ENCODE measurements at places on chromosomes 3 and 15. TPM values are rescaled to one million over a fixed set of nuclear protein-coding genes. Genes with fewer than 3 reads are reported as not detected.

Gene FBXO40
- total RNA-seq, result not detected

Gene SEMA5B
- total RNA-seq, result 5.9 TPM

Gene RAB7A
- total RNA-seq, result 130 TPM

Gene EPHA3
- total RNA-seq, result 0.17 TPM

Gene BCHE
- 1.1 TPM for total RNA-seq

Gene GRK7
- total RNA-seq, result not detected

Gene SEC61A1
- total RNA-seq, result 171 TPM

DNA sequence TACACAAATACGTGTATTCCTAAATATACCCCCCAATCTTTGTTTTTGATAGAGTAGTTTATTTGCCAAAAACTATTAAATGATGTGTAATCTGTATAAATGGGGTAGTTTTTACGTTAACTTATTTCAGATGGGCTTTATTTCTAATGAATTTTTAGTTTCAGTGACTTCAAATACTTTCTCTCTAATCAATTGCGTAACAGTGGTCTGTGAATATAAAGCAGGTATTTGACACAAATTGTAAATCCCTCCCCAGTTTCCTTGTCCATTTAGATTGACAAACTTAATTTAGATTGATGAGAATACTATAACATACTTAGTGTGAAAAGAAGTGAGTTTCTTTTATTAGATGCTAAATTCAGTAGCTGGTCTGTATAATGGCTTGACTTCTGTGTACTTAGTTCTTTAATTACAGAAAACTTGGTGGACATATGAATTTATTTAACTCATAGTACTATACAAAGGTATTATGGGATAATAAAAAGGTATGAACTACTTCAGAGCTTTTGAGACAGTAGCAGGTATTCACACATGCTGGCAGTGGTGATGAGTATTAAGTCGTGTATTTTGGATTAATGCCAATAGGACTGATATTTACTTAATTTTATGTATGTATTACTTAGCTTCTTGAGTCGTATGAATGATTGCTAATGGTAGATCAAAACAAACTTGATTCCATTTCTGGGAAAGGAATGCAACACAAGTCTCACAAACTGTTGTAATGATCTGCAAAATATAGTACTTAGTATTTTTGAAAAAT lies 81.6 kb downstream of the STT3B start:
- DNase-seq, result no peak
- no peaks in the 10 kb centered on the region for H3K27me3 ChIP-seq
- no peak overlapping the region for H3K4me3 ChIP-seq
- peaks cover 19% of the 10 kb centered on the region for H3K4me1 ChIP-seq
- peaks cover 18% of the 10 kb centered on the region for H3K36me3 ChIP-seq

GRCh38 chr15:60212536-60212935 lies 185.2 kb downstream of the ANXA2 start:
- H3K4me1 ChIP-seq, result no peaks in the 10 kb centered on the region
- no peak for DNase-seq
- H3K4me3 ChIP-seq, result no peak overlapping the region
- H3K36me3 ChIP-seq, result no peaks in the 10 kb centered on the region
- H3K27ac ChIP-seq, result no peak overlapping the region

GRCh38 chr3:160232014-160232413 lies 6.8 kb downstream of the C3orf80 start:
- H3K4me3 ChIP-seq, result no peak overlapping the region
- no peaks in the 10 kb centered on the region for H3K4me1 ChIP-seq
- peaks cover 30% of the 10 kb centered on the region for H3K27me3 ChIP-seq
- no peak overlapping the region for H3K27ac ChIP-seq
- DNase-seq, result no peak
- H3K36me3 ChIP-seq, result no peaks in the 10 kb centered on the region

DNA sequence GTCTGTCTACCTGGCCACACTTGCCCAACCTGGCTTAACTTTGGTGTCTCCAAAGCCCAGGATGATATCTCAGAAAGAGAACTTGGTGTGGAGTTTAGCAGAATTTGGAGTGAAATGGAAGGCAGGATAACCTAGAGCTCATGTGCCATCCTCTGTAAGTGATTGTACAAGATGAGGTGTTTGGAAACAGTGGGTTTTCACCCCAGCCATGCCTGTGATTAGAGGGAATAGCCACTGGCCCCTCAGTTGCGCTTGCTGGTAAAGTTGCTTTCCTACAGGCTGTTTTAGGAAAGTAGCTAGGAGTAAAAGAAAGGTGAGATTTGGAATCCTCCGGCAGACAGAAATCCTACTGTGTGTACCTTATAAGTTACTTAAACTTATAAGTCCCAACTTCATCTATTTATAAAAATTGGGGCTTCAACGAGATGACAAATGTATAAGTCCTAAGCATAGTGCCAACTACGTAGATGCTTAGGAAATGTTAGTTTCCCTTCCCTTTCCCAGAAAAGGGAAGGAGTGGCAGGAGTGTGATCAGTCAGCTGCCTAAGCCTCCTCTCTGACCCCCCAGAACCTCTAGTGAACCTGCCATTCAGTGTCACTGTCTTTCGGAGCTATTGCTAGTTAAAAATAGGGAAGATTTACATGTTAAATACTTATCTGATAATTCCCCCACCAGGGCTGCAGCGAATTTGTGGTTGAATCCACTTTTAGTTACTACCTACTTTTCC lies 13.4 kb upstream of the BMF start:
- no peak for DNase-seq
- H3K27me3 ChIP-seq, result no peaks in the 10 kb centered on the region
- no peak overlapping the region for H3K4me3 ChIP-seq
- peaks cover 8% of the 10 kb centered on the region for H3K4me1 ChIP-seq
- no peak overlapping the region for H3K27ac ChIP-seq

DNA sequence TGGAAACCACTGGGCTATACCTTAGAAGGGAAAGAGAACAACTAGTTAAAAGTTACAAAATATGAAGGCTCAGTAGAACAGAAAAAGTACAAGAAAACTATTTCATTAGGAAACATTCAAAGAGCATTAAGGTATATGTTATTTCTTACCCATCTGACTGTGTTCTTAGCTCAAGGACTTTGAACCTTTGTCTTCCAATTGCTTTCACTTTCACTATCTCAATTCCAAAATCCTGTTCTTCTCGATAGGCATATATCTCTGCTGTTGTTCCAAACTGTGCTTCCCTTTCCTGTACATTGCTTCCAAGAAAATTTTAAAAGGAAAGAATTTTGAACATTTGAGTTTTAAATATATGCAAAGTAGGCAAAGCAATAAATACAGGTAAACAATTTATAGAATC lies 6.9 kb downstream of the CRBN start:
- no peaks in the 10 kb centered on the region for H3K4me1 ChIP-seq
- H3K4me3 ChIP-seq, result no peak overlapping the region
- H3K27ac ChIP-seq, result no peak overlapping the region

DNA sequence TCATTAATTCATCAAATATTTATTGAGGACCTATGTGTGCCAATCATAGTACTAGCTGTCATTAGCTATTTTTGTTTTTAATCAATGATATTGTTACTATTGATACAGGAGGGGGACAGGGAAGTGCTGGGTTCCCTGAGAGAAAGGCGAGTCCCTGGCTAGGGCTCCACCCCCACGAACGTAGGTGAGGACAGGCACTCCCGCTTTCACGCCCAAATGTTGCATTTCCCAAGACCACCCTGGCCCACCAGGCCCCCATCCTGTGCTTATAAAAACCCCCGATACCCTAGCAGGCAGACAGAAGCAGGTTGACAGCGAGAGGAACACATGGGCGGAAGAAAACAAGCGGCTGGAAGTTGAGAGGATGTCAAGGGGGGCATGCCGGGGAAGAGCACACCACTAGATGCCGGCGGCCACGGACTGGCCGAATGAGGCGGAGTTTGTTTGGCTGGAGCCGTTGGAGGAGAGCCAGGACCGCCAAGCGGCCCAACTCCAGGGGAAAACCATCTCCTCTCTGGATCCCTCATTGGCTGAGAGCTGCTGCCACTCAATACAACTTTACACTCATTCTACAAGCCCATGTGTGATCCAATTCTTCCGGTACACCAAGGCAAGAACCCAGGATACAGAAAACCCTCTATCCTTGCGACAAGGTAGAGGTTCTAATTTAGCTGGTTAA lies 798.7 kb upstream of the SEMA6D start:
- no peaks in the 10 kb centered on the region for H3K27me3 ChIP-seq
- no peaks in the 10 kb centered on the region for H3K36me3 ChIP-seq
- H3K4me3 ChIP-seq, result no peak overlapping the region
- no peak for DNase-seq
- H3K27ac ChIP-seq, result no peak overlapping the region

DNA sequence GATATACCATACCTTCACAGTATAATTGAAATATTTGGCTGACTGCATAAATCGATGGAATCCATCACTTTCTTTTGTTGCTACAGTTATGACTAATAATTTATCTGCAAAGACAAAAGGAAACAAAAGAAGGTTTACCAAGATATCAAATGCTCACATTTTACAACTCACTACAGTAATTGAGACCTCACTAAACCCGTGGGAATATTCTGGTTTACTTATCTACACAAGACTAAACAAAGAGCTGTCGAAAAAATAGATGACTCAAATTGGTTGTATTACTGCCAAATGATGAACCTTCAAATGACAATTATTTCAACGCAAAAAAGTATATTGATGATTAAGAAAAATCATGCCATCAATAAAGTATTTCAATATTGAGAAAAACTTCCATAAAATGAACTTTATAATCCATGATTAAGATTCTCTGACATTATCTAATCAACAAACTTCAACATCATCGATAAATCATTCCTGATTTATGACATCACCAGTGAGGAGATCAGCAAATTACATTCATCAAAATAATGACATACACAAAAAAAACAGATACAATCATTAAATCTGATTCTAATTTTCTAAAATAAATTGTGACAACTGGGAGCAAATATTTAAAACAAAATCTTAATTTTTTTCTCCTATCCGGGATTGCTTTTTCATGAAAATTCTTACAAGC lies 36.7 kb downstream of the PLOD2 start:
- no peak overlapping the region for H3K27ac ChIP-seq
- peaks cover 24% of the 10 kb centered on the region for H3K36me3 ChIP-seq
- H3K4me1 ChIP-seq, result peaks cover 11% of the 10 kb centered on the region
- H3K4me3 ChIP-seq, result no peak overlapping the region
- no peak for DNase-seq
- H3K27me3 ChIP-seq, result no peaks in the 10 kb centered on the region

- H3K27me3 ChIP-seq, result peaks cover 5% of the 10 kb centered on the region
- no peak for DNase-seq
- H3K36me3 ChIP-seq, result no peaks in the 10 kb centered on the region
- H3K27ac ChIP-seq, result no peak overlapping the region
- no peak overlapping the region for H3K4me3 ChIP-seq
Measured at GRCh38 chr15:64001148-64001547, 45.1 kb downstream of the DAPK2 start.

GRCh38 chr3:38086496-38086895 lies 47.5 kb downstream of the DLEC1 start:
- H3K4me3 ChIP-seq, result no peak overlapping the region
- H3K4me1 ChIP-seq, result no peaks in the 10 kb centered on the region
- peaks cover 11% of the 10 kb centered on the region for H3K36me3 ChIP-seq
- H3K27me3 ChIP-seq, result peaks cover 3% of the 10 kb centered on the region

DNA sequence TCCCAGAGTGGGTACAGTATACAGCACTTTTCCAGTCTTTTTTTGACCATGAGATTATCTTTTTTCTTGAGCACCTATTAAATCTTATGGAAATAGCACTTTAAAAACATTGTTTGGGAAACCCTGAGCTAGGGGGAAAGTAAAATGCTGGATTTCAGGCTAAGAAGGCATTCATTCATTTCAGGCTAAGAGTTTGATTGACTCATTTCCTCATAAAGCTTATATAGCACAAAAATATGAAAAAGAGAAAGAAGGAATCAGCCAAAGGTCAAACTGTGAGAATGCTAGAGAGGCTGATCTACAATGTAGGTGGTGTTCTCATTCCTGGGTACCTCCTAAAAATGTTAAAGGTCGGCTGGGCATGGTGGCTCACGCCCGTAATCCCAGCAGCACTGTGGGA lies 10.5 kb downstream of the TTC23 start:
- no peak overlapping the region for H3K4me3 ChIP-seq
- no peaks in the 10 kb centered on the region for H3K4me1 ChIP-seq
- H3K27me3 ChIP-seq, result no peaks in the 10 kb centered on the region
- no peak overlapping the region for H3K27ac ChIP-seq

GRCh38 chr15:82549199-82549665 lies 9.0 kb upstream of the RPS17 start:
- no peaks in the 10 kb centered on the region for H3K36me3 ChIP-seq
- DNase-seq, result no peak
- peaks cover 22% of the 10 kb centered on the region for H3K27me3 ChIP-seq
- no peaks in the 10 kb centered on the region for H3K4me1 ChIP-seq

- no peak overlapping the region for H3K4me3 ChIP-seq
- no peak overlapping the region for H3K27ac ChIP-seq
- H3K27me3 ChIP-seq, result no peaks in the 10 kb centered on the region
Measured at GRCh38 chr3:148230473-148230872, 467.2 kb upstream of the AGTR1 start.

DNA sequence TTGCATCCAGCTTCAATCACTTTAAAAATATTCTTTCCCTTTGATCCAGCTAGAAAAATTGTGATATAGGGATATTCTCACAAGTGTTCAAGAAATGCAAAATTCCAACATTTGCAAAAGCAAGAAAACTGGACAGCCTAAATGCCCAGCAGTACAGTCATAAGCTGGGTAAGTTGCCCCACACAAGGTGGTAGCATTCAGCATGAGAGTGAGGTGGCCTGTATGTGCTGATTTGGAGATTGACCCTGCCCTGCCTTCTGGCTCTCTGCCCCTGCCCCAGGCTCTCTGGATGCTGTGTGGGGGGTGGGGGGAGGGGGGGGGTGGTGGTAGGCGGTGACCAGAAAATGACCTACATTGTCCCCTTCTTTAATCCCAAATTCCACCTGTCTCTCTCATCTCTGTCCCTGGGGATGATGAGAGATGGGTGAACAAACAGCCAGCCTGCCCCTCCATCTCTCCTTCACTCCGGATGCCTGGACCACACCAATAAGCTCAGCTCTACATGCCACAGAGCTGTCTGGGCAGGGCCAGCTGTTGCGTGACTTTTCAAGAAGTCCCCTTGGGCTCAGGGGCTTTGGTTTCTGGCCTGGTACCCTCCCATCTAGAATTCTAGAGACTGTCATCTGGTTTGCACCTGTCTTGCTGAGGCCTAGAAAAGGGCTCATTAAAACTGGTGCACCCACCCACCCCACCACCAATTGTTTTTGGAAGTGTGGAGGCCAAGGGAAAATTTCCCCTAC lies 42.2 kb downstream of the SLC28A1 start:
- peaks cover 14% of the 10 kb centered on the region for H3K4me1 ChIP-seq
- H3K27ac ChIP-seq, result no peak overlapping the region
- H3K27me3 ChIP-seq, result peaks cover 3% of the 10 kb centered on the region
- H3K4me3 ChIP-seq, result no peak overlapping the region
- no peaks in the 10 kb centered on the region for H3K36me3 ChIP-seq

DNA sequence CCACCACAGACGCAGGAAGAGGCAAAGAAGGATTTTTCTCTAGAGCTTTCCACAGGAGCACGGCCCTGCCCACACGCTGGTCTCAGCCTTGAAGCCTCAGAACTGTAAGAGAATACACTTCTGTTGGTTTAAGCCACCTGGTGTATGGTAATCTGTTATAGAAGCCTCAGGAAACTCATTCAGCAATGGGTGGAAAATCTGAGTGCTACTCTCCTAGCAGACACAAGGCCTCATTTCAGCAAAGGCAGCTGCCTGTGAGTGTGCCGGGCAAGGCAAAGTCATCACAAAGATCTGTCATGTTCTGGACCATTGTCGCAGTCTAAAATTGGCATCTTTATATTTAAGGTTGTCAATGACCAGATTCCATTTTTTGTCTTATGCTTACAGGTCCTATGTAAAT lies 31.0 kb downstream of the ATP10A start:
- no peak overlapping the region for H3K27ac ChIP-seq
- H3K4me3 ChIP-seq, result no peak overlapping the region
- peaks cover 7% of the 10 kb centered on the region for H3K27me3 ChIP-seq
- H3K36me3 ChIP-seq, result no peaks in the 10 kb centered on the region
- no peak for DNase-seq
